ENCODE measurements at places on chromosomes 4 and X.

DNA sequence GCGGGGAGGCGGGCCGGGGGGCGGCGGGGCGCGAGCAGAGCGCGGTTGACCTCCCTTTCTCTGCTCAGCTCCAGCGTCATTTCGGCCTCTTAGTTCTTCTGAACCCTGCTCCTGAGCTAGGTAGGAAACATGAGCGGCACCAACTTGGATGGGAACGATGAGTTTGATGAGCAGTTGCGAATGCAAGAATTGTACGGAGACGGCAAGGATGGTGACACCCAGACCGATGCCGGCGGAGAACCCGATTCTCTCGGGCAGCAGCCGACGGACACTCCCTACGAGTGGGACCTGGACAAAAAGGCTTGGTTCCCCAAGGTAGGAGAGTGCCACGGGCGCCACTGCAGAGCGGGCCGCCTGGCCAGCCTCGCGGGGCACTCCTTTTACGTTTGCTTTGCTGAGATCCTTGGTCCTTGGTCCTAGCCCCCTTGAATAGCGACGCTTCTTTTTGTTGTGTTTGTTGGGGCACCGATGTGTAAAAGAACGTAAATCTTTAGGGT, at the start of gene HTATSF1:
TSS of gene HTATSF1 (plus strand) at position 37 of the 497 bp plus-strand sequence. CDS start at position 130, 93 bp downstream.
- DNase-seq: no peak

- no peak for DNase-seq
Observed at GRCh38 chr4:15320121-15320678, 107.6 kb upstream of the C1QTNF7 start.

DNA sequence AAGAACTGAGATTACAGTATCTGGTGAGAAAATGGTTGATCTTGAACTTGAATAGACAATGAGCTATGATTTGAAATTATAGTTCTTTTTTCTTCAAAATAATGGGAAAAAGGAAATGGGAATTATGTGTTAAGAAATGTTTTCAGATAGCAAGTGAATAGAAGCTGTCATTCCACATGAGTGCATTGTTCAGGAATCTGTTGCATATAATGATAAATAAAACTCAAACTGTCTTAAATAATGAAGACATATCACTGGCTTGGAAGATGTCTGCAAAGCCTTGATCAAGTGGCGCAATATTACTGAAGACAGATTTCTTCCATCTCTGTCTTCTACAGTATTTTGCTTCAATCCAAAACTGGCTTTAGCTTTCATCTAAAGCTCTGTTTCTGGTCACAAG, 479.3 kb upstream of the ZFP42 start:
- DNase-seq: no peak

- DNase-seq: no peak
Observed at GRCh38 chr4:150209140-150209829, 131.0 kb downstream of the DCLK2 start.

GRCh38 chr4:60019180-60019579, 1180.9 kb upstream of the ADGRL3 start:
- DNase-seq: no peak

DNA sequence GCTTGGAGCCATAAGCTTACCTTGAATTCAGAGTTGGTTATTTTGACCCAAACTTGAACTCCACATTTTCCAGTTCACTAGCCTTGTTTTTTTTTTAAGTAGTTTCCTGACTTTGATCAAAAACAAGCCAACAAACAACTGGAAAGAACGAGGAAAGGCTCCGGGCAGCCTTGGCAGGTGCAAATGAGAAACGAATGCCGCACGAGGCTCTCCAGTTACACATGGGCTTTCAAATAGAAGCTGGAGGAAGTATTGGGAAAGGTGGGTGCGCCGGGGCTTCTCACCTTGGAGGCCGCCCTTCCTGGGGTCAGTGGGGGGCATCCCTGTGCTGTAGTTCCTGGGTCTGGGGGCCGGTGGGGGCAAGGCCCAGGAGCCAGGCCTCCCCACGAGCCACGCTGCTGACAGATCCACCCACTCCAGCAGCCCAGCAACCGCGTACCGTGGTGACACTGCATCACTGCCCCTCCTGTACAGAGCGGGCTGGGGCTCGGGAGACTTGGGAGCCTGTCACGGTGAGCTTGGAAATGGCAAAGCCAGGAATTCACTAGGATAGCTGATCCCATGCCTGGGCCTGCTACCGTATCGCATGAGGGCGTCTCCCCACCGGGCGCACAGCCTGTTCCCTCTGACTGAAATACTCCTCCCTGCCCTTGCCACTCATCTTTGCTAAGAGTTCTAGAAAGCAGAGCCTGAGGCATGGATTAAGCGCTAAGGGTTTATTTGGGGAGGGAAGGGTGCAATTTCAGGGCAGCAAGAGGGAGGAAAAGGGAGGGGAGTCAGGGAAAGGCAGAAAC, 50.9 kb upstream of the ADRA2C start:
- DNase-seq: no peak

GRCh38 chr4:180634306-180634705, 1608.9 kb upstream of the TENM3 start:
- DNase-seq: no peak

DNA sequence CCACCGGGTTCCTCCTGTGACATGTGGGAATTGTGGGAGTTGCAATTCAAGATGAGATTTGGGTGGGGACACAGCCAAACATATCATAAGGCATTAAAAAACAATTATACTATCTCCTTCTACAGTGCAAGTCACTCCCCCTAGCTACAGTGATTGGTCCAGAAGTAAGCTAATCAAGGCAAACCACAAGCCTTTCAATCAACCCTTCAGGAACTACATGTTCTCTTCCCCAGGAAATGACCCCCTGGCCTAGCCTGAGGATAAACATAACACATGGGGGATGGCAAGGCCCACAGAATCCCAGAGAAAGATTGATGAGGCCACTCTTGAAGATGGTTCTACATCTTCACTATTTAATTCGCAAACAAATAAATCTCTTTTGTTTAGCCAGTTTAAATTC, 25.2 kb upstream of the FAM241A start:
- no peak for DNase-seq

DNA sequence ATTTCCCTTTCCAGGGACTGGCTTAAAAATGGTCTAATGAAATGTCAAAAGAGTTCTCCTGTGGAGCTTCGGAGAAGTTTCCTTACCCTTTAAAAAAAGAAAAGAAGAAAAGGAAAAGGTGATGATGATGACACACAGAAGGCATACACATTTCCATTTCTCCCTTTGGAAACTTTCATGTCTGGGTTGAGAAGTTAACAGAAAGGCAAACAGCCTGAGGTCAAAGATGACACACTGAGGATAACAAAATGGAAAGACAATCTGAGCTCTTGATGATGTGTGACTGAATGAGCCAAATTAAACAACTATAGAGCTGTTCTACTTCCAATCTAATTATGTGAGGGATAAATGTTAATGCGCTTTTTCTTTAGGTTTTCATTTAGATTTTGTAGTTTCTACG, 32.2 kb downstream of the NFXL1 start:
- no peak for DNase-seq

GRCh38 chrX:84363051-84363450, 139.2 kb downstream of the HDX start:
- DNase-seq: no peak

GRCh38 chr4:101271516-101271915, 75.8 kb downstream of the PPP3CA start:
- DNase-seq: no peak

DNA sequence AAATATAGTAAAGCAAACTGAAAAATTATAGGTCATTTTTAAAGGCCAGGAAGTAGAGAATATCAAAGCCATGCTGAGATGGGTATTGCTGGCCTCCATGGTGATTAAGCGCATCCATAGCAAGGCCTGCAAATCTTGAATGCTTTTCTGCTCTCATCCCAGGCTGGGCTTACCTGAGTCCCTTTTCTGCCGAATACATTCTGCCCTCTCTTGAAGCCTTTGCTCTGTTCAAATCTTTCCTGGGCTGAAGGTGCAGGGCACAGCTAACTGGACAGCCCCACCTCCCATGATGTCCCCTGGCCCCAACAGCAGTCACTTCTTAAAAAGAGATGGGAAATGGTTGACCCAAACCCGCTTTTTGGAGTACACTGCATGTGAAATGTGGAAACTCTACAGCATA, 10.1 kb upstream of the EIF1AX start:
- no peak for DNase-seq

DNA sequence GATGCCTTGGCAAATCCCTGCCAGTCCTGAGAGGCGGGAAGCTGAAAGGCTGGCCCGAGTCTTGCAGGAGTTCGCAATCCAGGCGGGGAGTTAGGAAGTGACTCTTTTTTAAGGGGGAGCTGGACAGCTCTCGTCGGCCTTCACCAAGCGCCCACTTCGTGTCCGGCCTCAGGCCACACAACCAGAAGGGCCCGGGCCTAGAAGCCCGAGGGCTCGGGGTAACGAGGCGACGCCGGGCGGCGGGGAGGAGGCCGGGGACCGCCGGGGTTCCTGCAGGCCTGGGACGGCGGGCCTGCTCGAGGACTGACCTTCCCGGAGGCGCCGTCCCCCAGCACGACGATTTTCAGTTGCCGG, 395 bp downstream of the RAB28 start:
- no peak for DNase-seq

- DNase-seq: no peak
Observed at GRCh38 chr4:163649557-163650091, 155.1 kb downstream of the TMA16 start.

DNA sequence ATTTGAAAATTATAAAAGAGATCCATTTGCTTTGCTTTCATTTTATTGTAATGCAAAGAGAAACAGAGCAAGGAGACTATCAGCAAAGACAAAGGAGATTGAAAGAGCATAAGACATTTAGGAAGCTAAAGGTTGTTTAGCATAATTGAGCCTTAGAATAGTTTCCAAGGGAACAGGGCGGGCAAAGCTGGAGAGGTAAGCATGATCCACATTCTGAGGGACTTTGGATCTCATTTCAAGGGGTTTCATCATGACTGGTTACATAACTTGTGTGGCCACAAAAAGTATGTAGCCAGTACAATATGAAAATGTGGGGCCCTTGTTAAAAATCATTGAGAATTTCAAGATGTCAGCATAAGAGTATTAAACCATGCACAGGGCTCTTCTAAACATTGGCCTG, 406.5 kb downstream of the RPA4 start:
- DNase-seq: no peak

DNA sequence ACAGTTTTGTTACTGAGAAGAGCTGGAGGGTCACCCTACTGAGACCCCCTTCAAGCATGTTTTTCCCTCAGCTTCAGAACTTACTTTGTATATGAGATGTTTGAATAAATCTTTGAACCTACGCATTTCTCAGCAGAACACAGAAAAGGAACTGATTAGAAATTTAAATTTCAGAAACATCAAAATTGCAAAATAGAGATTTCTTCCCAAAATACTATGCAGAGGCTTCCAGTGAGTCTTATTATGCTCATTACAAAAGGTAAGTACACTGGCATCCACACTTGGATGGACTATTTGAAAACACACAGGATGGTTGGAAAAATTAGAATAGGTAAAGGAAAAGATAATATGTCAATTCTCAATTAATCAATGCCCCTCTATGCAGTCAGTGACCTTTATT, 91.2 kb downstream of the COX7B2 start:
- DNase-seq: no peak

DNA sequence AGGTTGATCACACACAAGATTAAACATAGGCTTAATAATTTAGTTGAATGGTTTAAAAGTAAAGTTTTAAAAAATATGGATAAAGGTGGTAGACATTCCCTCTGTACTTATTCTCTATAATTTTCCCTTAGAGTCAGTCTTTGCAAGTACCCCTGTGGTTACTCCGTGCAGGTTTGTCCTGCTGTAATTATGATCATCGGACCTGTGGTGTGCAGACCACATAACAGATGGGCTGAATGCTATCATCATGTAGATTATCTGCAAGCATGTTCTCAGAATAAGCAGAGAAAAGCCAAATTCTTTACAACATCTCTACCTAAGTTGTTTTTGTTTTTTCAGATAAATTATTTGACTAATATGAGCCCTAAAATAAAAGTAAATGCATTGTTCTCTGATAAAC, 146.8 kb downstream of the FSTL5 start:
- no peak for DNase-seq

GRCh38 chrX:133530960-133531359, 115.7 kb upstream of the GPC4 start:
- no peak for DNase-seq

- no peak for DNase-seq
Observed at GRCh38 chr4:81629366-81629765, 157.7 kb upstream of the RASGEF1B start.
